Dermis blood vessel endothelial cell (primary cell): ENCODE measurements at places on chromosomes 13 and 19. TPM values are rescaled to one million over a fixed set of nuclear protein-coding genes. Genes with fewer than 3 reads are reported as not detected.

Gene SLC46A3
- total RNA-seq: 3.6 and 4.6 TPM in 2 replicates

Gene ZNF575
- total RNA-seq: 0.23 TPM in 1 of 2 replicates, not detected in the other

Gene CGB7
- not detected in 2 replicates for total RNA-seq

Gene ZNF175
- 4.3 and 8.3 TPM in 2 replicates for total RNA-seq

Gene NUMBL
- total RNA-seq: 27.2 and 48.0 TPM in 2 replicates

Gene SULT2A1
- not detected in 2 replicates for total RNA-seq

Gene TGFB1
- 19.4 and 74.5 TPM in 2 replicates for total RNA-seq

Gene MCEMP1
- total RNA-seq: not detected in 2 replicates

Gene ATP4B
- total RNA-seq: not detected in 2 replicates

Gene KRTDAP
- total RNA-seq: not detected in 2 replicates

Gene ERF
- 32.7 and 42.4 TPM in 2 replicates for total RNA-seq

Gene UPF3A
- 24.0 and 25.5 TPM in 2 replicates for total RNA-seq

Gene CYP4F12
- total RNA-seq: not detected in 2 replicates

Gene COL4A2
- 1,112 and 1,320 TPM in 2 replicates for total RNA-seq

Gene TMEM150B
- not detected in 2 replicates for total RNA-seq

Gene KLK6
- not detected in 2 replicates for total RNA-seq

Gene ATP12A
- total RNA-seq: not detected in 2 replicates

Gene NTF4
- total RNA-seq: not detected in 2 replicates
